ENCODE measurements at places on chromosomes 3 and 15. TPM values are rescaled to one million over a fixed set of nuclear protein-coding genes. Genes with fewer than 3 reads are reported as not detected.

The ALG1L2 gene
- 0.41 TPM for total RNA-seq

The HYAL3 gene
- total RNA-seq, result 6.3 TPM

The GOLGA8O gene
- 1.2 TPM for total RNA-seq

The CCR2 gene
- not detected for total RNA-seq

The WHAMM gene
- total RNA-seq, result 8.3 TPM

The CORO2B gene
- 6.2 TPM for total RNA-seq

The GREM1 gene
- total RNA-seq, result 112 TPM

The FGF7 gene
- 0.26 TPM for total RNA-seq

- no peaks in the 10 kb centered on the region for H3K36me3 ChIP-seq
- no peaks in the 10 kb centered on the region for H3K27me3 ChIP-seq
- H3K4me3 ChIP-seq, result no peak overlapping the region
- no peak for DNase-seq
Observed at GRCh38 chr3:157487339-157487738, 15.9 kb downstream of the VEPH1 start.

DNA sequence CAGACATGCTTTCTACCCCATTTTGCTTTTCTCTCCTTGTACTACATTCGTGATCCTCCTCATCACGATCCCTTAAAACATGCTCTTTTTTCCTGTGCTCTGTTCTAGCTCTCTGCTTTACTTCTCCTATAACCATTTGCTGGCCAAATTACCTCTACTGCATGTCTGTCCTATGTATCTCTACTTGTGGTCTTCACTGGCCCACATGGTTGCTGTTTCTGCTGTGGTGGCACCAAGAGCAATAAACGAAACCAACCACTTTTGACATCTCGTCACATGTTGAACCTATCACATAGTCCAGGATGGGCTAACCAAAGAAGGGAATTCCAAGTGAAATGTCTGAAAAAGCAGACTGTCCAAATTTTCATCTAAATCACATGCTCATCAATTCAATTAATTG lies 115.2 kb downstream of the LEKR1 start:
- H3K4me3 ChIP-seq, result no peak overlapping the region
- H3K27ac ChIP-seq, result no peak overlapping the region
- no peaks in the 10 kb centered on the region for H3K36me3 ChIP-seq

DNA sequence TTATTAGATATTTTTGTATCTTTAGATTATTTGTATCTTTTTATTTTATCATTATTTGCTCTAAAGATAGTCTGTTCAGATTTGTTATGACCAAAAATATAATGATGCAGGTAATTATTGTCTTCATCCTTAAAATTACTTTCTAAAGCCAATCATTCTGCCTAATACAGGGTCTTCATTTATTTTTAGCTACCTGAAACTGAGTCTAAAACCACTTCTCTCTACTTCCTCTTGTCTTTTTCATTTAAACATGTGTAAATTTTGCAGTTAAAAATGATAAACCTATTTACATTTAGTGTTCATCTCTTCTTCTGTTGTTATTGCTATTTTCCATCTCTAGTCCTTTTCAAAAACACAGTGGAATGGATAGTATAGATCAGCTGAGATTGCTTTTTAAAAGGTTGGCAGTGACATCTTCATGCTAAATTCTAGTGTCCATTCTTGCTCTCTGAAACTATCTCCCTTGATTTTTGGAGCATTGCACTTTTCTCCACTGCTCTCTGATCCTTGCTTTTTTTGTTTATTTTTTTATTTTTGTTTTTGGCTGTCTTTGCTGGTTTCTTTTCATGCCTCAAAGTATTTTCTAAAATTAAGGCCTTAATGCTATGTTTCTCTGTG lies 91.8 kb downstream of the UBE2E2 start:
- DNase-seq, result no peak
- H3K4me3 ChIP-seq, result no peak overlapping the region
- no peak overlapping the region for H3K27ac ChIP-seq

DNA sequence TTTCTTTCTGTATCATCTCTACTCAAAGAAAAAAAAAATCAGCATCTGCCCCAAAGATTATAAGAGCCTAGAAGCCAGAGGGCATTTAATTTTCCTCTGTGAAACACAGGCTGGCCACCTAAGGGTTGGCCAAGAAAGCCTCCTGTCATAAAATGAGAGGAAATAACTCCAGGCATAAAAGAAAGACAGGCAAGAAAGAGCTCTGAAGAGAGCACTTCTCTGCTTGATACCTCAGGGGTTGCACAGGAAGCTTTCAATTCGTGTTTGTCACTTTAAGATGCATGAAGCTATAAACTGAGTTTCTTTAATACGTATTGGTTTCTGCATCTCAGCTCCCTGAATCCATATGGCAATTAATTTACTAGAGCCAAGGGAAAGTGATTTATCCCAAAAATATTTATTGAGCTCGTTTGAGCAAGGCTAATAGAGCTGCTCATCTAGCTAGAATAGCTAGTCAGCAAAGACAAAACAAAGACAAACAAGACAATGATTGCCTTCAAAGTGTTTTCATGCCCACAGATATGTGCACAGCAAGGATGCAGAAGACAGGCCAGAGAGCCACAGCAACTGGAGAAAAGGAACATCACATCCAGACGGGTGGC lies 35.5 kb downstream of the ATP8B4 start:
- H3K36me3 ChIP-seq, result no peaks in the 10 kb centered on the region
- H3K27me3 ChIP-seq, result no peaks in the 10 kb centered on the region
- no peak overlapping the region for H3K27ac ChIP-seq
- no peak for DNase-seq
- H3K4me3 ChIP-seq, result no peak overlapping the region

DNA sequence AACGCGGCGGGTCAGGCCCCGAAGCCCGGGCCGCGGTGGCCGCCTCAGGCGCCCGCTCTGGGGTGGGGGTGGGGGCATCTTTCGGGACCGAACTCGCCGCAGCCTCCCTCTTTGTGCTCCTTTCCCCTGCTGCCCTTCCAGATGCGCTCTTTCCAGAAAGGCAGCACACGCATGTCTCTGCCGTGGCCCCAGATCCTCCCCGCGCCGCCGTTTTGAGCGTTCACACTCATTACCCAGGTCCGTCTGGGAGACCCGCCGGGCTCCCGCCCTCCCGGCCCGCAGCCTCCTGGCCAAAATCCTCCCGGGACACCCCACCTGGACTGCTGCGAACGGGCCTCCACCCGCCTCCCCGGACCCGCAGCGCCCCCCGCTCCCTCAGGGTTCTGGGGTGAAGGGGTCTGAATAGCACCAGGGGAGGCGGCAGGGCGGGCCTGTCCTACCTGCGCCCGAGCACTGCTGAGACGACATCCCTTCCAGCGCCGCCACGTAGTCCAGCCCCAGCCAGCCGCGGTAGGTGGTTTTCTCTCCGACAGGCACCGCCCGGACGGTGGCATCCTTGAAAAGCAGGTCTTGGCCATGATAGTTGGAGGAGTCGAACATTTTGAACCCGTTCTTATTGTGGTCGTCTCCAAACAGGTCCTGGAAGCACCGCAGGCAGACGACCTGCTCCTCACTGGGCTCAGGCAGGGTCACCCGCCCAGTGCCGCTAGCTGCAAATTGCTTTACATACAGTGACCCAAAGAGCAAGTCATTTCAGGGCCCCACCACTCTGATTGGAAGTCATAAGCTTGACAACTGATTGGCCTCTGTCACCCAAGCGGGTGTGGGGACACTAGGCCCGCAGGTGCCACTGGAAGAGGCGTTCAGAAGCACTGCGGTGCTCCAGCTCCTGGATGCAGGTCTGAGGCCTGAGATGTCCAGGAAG lies 25.9 kb downstream of the MELTF start:
- H3K4me1 ChIP-seq, result peaks cover 5% of the 10 kb centered on the region
- DNase-seq, result no peak
- no peaks in the 10 kb centered on the region for H3K27me3 ChIP-seq
- H3K27ac ChIP-seq, result no peak overlapping the region
- H3K36me3 ChIP-seq, result no peaks in the 10 kb centered on the region

GRCh38 chr15:80932989-80933388 lies 56.6 kb downstream of the MESD start:
- no peaks in the 10 kb centered on the region for H3K27me3 ChIP-seq
- peaks cover 3% of the 10 kb centered on the region for H3K36me3 ChIP-seq
- H3K4me3 ChIP-seq, result no peak overlapping the region
- DNase-seq, result peak; percentile 22

DNA sequence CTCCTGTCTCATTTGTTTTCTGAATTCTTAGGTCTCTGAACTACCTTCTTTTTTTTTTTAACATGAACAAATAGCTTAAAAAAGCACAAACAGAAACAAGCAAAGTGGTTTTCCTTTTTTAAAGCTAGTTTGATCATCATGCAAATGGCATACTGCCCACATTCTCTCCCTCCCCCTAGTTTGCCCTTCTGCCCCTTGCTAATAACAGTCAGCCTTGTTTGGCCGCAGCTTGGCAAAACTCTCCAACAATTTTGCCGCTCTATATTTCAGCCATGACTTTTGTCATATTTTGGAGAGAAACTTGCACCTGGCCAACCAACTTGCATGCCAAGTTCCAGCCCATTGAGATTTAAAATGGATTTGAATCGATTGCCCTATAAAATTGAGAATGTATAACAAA lies 666.0 kb upstream of the NR2F2 start:
- H3K27ac ChIP-seq, result no peak overlapping the region
- no peaks in the 10 kb centered on the region for H3K27me3 ChIP-seq
- no peaks in the 10 kb centered on the region for H3K36me3 ChIP-seq
- H3K4me1 ChIP-seq, result peaks cover 5% of the 10 kb centered on the region
- peak; percentile 28 for DNase-seq

DNA sequence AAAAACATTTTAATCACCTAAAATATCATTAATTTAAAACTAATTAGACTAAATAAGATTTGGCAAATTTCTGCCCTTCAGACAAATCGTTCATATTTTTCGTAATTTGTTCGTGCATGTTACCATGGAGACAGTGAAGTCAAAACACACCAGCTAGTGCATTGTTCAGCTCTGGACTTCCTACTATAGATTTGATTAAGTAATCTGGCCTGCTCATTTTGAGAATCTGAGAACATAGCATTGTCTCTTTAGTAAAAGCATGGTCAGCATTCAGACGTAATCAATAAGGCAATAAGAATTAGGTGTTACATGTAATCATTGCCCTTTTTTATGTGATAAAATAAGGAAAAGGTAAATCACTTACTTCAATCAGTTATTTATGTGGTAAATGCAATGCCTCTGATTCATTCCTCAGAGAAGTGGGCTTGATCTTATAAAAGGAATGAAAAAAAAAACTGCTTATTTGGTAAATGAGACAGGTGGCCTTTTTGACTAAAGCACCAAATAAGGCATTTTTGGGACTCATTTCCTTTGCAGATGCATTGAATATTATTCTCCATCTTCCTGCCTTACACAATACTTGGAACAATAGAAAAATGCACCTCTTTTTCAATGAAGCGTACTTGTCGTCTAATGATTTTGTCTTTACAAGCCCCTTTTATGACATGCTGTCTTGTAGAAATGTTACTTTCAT lies 84.5 kb upstream of the FNDC3B start:
- H3K4me1 ChIP-seq, result peaks cover 21% of the 10 kb centered on the region
- no peak overlapping the region for H3K4me3 ChIP-seq
- peak; percentile 55 for DNase-seq
- no peaks in the 10 kb centered on the region for H3K27me3 ChIP-seq
- H3K27ac ChIP-seq, result no peak overlapping the region
- H3K36me3 ChIP-seq, result no peaks in the 10 kb centered on the region

DNA sequence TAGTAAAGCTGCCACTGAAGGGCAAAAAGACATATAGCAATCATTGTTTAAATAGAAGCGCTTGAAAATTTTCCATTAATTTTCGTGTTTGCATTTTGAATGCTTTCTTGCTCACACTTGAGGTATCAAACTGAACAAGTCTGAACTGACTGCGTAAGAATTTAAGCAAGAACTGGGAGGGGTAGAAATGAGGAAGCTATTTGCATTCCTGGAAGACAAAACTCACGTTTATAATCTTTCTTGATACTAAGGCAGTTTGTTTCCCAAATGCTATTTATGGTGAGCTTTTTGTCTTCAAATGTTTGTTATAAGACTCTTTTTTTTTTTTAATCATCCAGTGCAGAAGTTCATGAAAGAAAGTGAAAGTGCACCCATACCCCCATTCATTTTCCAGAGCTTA lies 499.8 kb upstream of the TPRG1 start:
- H3K36me3 ChIP-seq, result peaks cover 3% of the 10 kb centered on the region
- H3K4me3 ChIP-seq, result no peak overlapping the region

- peaks cover 4% of the 10 kb centered on the region for H3K27me3 ChIP-seq
- H3K27ac ChIP-seq, result no peak overlapping the region
- H3K36me3 ChIP-seq, result no peaks in the 10 kb centered on the region
- no peaks in the 10 kb centered on the region for H3K4me1 ChIP-seq
- H3K4me3 ChIP-seq, result no peak overlapping the region
Observed at GRCh38 chr3:128588147-128588546, 62.5 kb downstream of the RPN1 start.

DNA sequence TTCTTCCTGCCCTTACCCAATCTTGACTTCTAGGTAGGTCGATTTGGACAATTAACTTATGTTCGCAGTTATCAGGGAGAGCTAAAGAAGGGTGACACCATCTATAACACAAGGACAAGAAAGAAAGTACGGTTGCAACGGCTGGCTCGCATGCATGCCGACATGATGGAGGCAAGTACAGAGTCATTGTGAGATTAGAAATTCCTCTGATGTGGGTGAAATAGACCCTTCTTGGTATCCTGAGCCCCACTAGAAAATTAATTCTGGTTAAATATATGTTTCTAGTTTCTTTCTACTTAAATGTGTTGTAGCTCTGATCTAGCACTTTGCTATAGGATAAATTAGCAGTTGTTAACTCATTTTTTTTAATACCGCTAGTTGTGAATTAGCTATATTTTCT lies 13.6 kb downstream of the LXN start:
- H3K27me3 ChIP-seq, result no peaks in the 10 kb centered on the region
- peaks cover 3% of the 10 kb centered on the region for H3K4me1 ChIP-seq
- peaks cover 26% of the 10 kb centered on the region for H3K36me3 ChIP-seq
- no peak overlapping the region for H3K27ac ChIP-seq
- DNase-seq, result no peak

- H3K27ac ChIP-seq, result no peak overlapping the region
- DNase-seq, result peak; percentile 25
- H3K36me3 ChIP-seq, result no peaks in the 10 kb centered on the region
- no peaks in the 10 kb centered on the region for H3K27me3 ChIP-seq
- no peak overlapping the region for H3K4me3 ChIP-seq
Observed at GRCh38 chr3:79329154-79329553, 438.6 kb downstream of the ROBO1 start.

DNA sequence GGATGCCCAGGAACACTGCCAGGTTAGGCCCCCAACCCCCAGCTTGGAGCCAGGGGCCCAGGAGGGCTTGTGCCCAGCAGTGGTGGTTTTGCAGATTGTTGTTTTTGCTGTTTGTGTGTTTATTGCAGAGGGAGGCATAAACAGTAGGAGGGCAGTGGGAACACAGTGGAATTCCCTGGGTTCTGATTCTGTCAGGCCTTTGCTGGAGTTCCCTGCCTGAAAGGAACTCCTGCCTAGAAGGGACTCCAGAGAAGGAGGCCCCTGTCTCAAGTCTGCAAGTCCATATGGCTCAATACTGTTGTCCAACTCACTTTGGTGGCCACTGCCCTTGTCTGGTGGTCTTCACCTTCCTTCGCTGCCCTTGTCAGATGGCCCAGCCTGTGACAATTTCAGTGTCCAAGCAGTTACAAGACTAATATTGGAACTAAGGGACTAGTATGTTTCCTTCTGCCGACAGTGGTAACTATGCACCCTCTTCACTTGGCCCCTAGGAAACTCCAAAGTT lies 47.4 kb upstream of the RAB6B start:
- no peak overlapping the region for H3K4me3 ChIP-seq
- H3K27me3 ChIP-seq, result peaks cover 4% of the 10 kb centered on the region
- H3K27ac ChIP-seq, result no peak overlapping the region
- peaks cover 36% of the 10 kb centered on the region for H3K4me1 ChIP-seq
- DNase-seq, result no peak

All from astrocyte (in vitro differentiated cells and primary cell).